Muscle of leg (tissue), 16 donors: ENCODE measurements at places on chromosomes 7 and 10. TPM values are rescaled to one million over a fixed set of nuclear protein-coding genes. Genes with fewer than 3 reads are reported as not detected.

GRCh38 chr10:92291921-92292845 is 1.2 kb downstream of the MARCHF5 start:
- peak; percentile 71 for DNase-seq
- peaks cover 6% of the 10 kb centered on the region for H3K4me1 ChIP-seq
- H3K27me3 ChIP-seq, result peaks cover 2% of the 10 kb centered on the region
- peak overlapping the region; percentile 87 for H3K27ac ChIP-seq

- H3K4me1 ChIP-seq, result peaks cover 9% of the 10 kb centered on the region
- DNase-seq, result peak; percentile 33
- H3K27ac ChIP-seq, result no peak overlapping the region
- H3K36me3 ChIP-seq, result no peaks in the 10 kb centered on the region
Observed at GRCh38 chr7:155490697-155491628, 33.0 kb downstream of the EN2 start.

- no peak overlapping the region for H3K27ac ChIP-seq
- H3K4me1 ChIP-seq, result no peaks in the 10 kb centered on the region
- DNase-seq, result no peak
- H3K4me3 ChIP-seq, result no peak overlapping the region
- H3K36me3 ChIP-seq, result peaks cover 5% of the 10 kb centered on the region
Observed at GRCh38 chr7:96120445-96121225, 201.3 kb downstream of the SLC25A13 start.

- no peak overlapping the region for H3K27ac ChIP-seq
- H3K4me1 ChIP-seq, result peaks cover 35% of the 10 kb centered on the region
- no peak overlapping the region for H3K4me3 ChIP-seq
- H3K36me3 ChIP-seq, result no peaks in the 10 kb centered on the region
- no peak for DNase-seq
Observed at GRCh38 chr10:100746784-100747455, 1.5 kb downstream of the PAX2 start.

- no peak overlapping the region for H3K27ac ChIP-seq
- H3K36me3 ChIP-seq, result no peaks in the 10 kb centered on the region
- H3K4me3 ChIP-seq, result no peak overlapping the region
Observed at GRCh38 chr7:26284477-26284876, 7.2 kb upstream of the SNX10 start.

The SLC26A5 gene
- not detected for total RNA-seq

GRCh38 chr7:120799147-120799546 is 58.8 kb downstream of the TSPAN12 start:
- H3K4me1 ChIP-seq, result no peaks in the 10 kb centered on the region
- H3K27me3 ChIP-seq, result no peaks in the 10 kb centered on the region
- peaks cover 4% of the 10 kb centered on the region for H3K36me3 ChIP-seq
- H3K4me3 ChIP-seq, result no peak overlapping the region
- no peak for DNase-seq
- H3K27ac ChIP-seq, result no peak overlapping the region

DNA sequence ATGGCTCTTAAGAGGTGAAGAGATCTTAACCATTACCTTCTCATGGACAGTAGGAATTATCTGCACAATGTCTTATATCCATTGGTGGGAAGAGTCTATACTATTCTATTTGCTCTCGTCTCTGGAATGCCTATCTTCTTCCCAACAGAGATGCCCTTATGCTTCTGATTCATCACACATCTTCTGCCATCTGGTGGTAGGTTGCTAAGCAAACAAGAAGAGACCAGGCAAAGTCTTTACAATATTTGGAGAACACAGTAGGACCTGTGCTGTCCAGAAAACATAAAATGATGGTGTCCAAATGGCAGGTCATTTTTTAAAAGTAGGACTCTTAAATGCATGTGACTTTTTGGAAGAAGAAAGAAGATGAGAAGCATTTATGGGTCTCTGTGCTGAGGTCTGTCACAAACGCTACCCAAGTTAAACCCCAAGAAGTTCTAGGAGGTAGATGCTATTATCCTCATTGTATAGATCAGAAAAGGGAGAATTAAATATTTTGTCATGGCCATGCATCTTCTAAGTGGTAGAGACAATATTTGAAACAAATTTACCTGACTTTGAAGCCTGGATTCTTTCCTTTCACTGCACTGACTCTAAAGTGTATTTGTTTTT is 67.8 kb upstream of the NXPH1 start:
- no peaks in the 10 kb centered on the region for H3K36me3 ChIP-seq
- H3K27ac ChIP-seq, result no peak overlapping the region
- H3K4me3 ChIP-seq, result no peak overlapping the region
- H3K27me3 ChIP-seq, result no peaks in the 10 kb centered on the region
- peak; percentile 7 for DNase-seq

The KCNIP2 gene
- 2.0 TPM for total RNA-seq

GRCh38 chr7:42628054-42628453 is 283.8 kb downstream of the C7orf25 start:
- no peaks in the 10 kb centered on the region for H3K27me3 ChIP-seq
- H3K4me1 ChIP-seq, result peaks cover 9% of the 10 kb centered on the region
- no peaks in the 10 kb centered on the region for H3K36me3 ChIP-seq
- DNase-seq, result peak; percentile 81
- H3K27ac ChIP-seq, result no peak overlapping the region
- no peak overlapping the region for H3K4me3 ChIP-seq

The ADRA2A gene
- 2.3 TPM for total RNA-seq

GRCh38 chr7:39540320-39540719 is 25.9 kb upstream of the YAE1 start:
- no peak overlapping the region for H3K27ac ChIP-seq
- H3K4me1 ChIP-seq, result no peaks in the 10 kb centered on the region
- no peaks in the 10 kb centered on the region for H3K36me3 ChIP-seq
- no peaks in the 10 kb centered on the region for H3K27me3 ChIP-seq
- DNase-seq, result no peak
- no peak overlapping the region for H3K4me3 ChIP-seq

The PRPS1L1 gene
- total RNA-seq, result not detected

DNA sequence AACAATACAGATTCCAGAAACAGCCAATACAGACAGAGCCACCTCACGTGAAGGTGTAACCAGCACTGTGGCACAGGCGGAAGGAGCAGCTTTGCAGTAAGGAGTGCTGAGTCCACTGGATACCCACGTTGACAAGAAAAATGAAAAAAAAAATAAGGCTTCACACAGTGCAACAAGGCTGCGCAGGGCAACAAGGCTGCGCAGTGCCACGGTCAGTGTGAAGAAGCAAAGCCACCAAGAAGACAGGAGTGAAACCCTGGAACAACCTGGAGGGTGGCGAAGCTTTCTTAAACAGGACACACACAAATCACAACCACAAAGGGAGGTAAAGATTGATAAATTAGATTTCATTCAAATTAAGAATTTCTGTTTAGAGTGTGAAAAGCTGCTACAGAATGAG is 204.0 kb downstream of the MAD1L1 start:
- no peak overlapping the region for H3K4me3 ChIP-seq
- H3K36me3 ChIP-seq, result no peaks in the 10 kb centered on the region
- H3K27me3 ChIP-seq, result no peaks in the 10 kb centered on the region

- no peak for DNase-seq
- peaks cover 5% of the 10 kb centered on the region for H3K4me1 ChIP-seq
- H3K27me3 ChIP-seq, result no peaks in the 10 kb centered on the region
Observed at GRCh38 chr10:50384238-50384637, 132.9 kb upstream of the ASAH2 start.

- H3K27ac ChIP-seq, result peak overlapping the region; percentile 79
- H3K36me3 ChIP-seq, result no peaks in the 10 kb centered on the region
- no peak overlapping the region for H3K4me3 ChIP-seq
- H3K4me1 ChIP-seq, result peaks cover 34% of the 10 kb centered on the region
- H3K27me3 ChIP-seq, result no peaks in the 10 kb centered on the region
Observed at GRCh38 chr10:72309290-72310240, 35.8 kb downstream of the DDIT4 start.

The RET gene
- total RNA-seq, result 1.2 TPM

DNA sequence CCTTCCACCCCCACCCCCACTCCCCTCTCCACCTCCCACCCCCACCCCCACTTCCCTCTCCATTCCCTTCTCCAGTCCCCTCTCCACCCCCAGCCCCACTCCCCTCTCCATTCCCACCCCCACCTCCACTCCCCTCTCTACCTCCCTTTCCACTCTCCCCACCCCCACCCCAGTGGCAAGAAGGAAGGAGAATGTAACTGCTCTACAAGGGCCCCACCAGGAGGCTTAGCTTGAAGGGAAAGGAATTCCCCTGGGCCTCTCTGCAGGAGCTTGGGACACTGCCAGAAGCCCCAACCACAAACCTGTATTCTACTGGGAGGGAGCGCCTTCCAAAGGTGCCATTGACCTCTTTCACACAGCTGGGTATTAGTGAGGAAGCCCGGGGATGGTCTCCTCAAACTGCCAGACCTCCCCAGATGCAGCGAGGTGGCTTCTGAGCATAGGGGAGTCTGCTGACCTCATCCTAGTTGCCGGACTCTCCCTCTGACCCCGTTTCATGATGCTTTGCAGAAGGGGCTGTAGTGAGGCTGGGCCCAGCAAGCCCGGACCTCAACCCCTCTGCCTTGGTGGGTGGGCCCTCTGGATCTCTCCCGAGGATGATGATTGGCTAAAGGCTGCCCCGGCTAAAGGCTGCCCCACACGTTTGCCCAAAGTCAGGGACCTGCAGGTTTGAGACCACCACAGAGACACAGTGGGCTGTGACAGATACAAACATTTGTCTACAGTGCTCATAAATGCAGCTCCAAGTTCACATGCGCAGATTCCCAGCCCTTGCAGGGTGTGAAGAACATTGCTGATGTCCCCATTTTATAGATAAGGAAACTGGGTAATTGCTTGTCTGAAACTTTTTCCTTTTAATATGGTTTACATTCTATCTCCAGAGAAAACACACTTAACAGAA is 2.9 kb downstream of the DEPP1 start:
- H3K27ac ChIP-seq, result peak overlapping the region; percentile 37
- no peaks in the 10 kb centered on the region for H3K27me3 ChIP-seq
- peaks cover 89% of the 10 kb centered on the region for H3K4me1 ChIP-seq
- H3K36me3 ChIP-seq, result peaks cover 47% of the 10 kb centered on the region
- peak; percentile 69 for DNase-seq

DNA sequence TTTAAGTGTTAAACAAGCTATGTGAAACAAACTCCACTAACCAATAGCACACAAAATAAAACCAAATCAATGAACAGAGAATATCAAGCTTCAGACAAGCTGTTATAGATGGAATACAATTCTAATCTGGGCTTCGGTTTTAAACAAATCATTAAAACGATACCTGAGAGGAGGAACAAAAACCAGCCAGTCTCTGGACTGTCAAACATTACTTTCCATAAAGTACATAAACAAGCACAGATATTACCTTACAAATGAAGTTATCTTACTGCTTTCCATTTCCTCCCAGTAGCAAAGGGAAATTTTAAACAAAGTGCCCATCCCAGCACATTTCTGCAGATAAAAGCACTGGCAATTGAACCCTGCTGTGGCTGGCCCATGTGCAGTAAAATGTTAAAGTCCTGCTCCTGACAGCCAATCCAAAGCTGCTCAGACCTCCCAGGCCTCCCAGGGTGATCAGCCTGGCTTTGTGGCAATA is 128.0 kb downstream of the NRCAM start:
- H3K27ac ChIP-seq, result no peak overlapping the region
- no peaks in the 10 kb centered on the region for H3K27me3 ChIP-seq
- no peak overlapping the region for H3K4me3 ChIP-seq
